Activated gamma-delta T cell (primary cell): ENCODE measurements at places on chromosomes 11 and 22.

DNA sequence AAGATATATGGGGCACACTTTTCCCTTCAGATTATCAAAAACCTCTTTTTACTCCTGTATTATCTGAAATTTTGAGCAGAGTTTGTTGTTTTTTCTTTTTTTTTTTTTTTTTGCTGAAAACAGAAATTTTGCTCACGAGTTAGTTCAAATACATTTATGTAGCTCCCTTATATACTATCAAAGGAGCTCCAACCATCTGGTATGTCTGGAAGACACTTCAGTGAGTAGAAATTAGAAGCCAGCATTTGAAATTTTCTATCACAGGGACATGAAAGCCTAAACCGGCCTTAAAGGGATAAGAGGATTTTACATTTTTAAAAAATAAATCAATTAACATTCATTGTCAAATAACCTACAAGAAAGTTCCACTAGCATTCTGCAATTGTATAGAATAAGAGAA is 73.3 kb downstream of the DDIAS start:
- DNase-seq: no peak

GRCh38 chr11:69249311-69250185 is 44.4 kb upstream of the MYEOV start:
- DNase-seq: no peak

- DNase-seq: no peak
These were observed 997.8 kb upstream of the CHORDC1 start for GRCh38 chr11:91220476-91221202.

GRCh38 chr11:65525546-65526480 is 930 bp downstream of the SCYL1 start:
- DNase-seq: no peak

DNA sequence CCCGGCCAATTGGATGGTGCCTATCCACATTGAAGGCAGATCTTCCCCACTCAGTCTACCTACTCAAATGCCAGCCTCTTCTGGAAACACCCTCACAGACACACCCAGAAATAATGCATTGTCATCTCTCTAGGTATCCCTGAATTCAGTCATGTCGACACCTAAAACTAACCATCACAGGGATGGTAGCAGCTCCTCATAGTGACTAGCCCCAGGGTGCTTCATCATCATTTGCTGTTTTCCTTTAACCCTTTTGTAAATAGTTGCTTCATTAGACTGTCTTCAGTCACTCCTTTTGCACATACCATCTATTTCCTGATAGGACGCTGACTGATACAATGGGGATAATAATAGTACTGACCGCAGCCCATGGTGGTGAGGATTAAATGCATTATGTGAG is 18.8 kb upstream of the AMOTL1 start:
- no peak for DNase-seq

- DNase-seq: no peak
These were observed 440.1 kb upstream of the CCDC90B start for GRCh38 chr11:83726316-83726715.

DNA sequence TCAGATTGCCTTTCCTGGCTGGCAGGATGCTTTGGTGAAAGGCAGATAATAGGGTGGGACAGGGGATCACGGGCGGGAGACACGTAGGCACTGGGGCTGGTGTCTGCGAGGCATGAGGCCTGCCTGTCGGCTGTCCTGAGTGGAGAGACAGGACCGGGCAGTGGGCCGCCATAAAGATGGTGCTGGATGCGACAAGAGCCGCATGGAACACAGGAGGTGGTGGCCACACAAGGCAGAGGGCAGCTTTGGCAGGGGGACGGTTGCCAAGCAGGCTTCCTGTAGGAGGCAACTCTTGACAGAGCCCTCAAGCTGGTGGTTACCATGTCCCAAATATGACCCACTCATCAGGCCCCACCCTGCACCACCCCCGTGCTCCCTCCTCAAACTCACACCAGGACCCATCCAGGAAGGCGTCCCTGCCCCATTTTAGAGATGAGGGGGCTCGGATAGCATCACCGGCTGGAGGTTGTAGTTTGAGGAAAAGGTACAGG is 4.9 kb upstream of the PPARA start:
- no peak for DNase-seq

DNA sequence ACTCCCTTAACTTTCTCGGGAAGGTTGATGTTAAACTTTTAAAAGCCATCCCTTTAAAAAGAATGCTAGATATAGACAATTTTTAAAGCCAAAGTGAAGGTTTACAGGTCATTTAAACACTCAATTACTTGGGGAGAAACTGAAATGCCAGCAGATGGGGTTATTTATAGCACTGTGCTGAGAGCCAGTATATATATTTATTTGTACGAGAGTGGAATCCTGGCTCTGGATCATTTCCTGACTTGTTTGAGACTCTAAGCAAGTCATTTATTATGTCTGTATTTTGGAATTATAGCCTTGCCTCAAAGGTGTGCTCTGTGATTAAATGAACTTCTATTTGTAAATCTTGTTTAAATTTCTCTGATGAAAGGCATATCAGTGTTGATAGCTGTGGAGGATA is 6.8 kb upstream of the ZBED5 start:
- DNase-seq: no peak

DNA sequence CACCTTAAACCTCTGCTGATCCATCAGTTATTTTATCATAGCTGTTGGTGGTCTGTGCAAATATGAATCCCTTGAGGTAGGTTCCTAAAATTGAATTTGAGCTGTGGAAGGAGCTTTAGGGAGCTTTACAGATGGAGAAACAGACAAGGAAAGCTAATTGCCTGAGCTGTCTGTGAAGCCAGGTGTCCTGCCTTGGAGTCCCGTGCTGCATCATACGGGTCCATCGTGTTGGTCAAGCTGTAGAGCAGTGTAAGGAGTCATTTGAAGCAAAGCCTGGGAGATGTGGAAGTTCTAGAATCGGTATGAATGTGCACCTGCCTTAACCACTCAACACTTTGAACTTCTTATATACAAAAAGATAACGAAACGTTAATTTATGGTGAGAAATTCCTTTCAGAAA is 1.0 kb downstream of the POLA2 start:
- no peak for DNase-seq

- DNase-seq: no peak
These were observed 1.3 kb upstream of the NDUFC2 start for GRCh38 chr11:78080818-78081495.

DNA sequence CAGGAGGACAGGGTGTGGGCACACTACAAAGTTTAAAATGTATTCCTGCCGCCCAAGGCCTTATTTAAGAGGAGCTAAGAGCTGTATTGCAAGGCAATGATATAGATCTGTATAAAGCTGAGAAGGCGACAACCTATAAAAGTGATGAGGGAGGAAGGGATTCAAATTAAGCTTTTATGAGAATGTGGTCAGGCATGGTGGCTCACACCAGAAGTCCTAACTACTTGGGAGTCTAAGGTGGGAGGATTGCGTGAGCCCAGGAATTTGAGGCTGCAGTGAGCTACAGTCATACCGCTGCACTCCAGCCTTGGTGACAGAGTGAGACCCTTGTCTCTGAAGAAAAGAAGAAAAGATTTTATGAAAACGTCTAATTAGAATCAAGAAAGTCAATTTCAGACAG is 9.7 kb upstream of the GLB1L3 start:
- DNase-seq: no peak

GRCh38 chr11:102522312-102523188 is 8.0 kb downstream of the MMP7 start:
- DNase-seq: no peak

DNA sequence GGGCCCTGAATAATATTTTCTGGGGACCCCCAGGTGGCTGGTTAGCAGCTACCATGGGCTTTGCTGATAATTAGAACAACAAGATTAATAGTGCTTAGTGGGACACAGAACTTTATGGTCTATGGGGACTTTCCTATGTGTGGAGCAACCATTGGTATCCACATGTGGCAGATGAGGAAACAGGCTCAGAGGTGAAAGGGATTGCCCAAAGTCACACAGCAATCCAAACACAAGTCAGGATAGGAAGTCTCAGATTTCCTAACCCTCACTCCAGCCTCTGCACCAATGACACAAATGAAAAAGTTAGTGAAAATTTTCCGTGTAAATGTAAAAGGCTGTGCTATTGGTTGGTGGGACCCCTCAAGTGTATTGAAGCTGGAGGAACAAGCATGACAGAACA is 15.3 kb upstream of the SLCO2B1 start:
- DNase-seq: no peak

DNA sequence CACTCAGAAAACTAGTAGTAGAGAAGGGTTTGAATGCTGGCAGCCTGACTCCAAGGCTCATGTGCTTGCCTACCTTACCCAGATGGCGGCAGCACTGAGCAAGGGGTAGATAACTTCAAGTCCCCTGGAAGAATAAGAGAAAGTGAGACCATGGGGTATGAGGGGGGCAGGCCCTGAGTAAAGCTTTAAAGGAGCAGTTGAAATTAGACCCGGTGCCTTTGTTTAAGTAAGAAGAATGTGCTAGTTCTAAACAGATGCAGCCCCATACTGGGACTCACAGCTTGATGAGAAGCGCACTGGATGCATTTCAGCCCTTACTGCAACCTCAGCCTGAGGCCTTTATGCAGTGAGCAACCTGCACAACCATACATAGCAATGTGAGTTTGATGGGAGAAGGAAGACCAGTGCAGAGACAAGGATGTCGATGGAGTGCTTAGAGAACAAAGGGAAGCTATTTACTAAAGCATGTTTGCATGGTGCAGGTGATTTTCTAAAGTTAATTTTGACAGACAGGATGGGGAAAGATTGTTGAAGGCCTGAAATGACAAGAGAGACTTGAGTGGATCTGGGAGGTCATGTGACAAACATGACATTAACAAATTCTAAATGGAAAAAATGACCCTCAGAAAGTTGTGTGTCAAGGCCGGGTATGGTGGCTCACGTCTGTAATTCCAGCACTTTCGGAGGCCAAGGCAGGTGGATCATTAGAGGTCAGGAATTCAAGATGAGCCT is 27.1 kb upstream of the TMA7B start:
- DNase-seq: no peak

DNA sequence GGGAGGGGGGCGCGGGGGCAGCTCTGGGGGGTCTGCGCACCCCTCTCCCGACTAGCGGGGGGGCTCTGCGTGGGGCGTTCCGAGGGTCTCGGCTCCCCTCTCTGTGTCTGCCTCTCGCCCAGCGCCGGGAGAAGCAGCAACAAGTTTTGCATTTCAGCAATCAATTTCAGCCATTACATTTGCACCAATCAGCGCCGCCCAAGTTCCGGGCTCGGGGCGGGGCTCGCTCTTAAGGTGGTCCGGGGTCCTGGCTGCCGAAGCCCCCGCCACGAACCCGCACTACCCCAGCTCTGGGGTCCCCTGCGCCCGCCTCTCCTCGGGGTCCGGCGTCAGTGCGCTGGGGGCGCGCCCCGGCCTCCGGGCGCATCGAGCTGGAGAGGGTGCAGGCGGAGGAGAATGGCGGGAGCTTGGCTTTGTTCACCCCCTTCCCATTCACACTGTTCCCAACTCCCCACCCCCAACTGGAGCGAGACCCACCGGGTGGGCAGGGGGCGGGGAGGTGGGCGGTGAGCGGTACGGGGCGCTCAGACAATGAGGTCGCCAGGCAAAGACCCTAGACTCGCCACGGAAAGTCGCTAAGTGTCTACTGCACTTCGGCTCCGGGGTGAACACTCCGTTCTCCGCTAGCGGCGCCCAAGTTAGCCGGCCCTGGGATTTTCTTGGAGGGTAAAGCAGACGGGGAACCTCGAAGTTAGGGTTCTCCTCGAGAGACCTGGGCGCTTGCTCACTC is at the start of gene MN1:
TSS of gene MN1 (minus strand) at position 141 of the 730 bp plus-strand sequence. CDS start 1,213 bp downstream, outside the sequence.
- no peak for DNase-seq

GRCh38 chr11:122205036-122205435 is 89.0 kb upstream of the BLID start:
- no peak for DNase-seq

GRCh38 chr11:125128450-125128849 is 17.0 kb upstream of the TMEM218 start:
- no peak for DNase-seq
